Activated T-cell treated with anti-CD3 and anti-CD28 coated beads for 24 hours (primary cell): ENCODE measurements at places on chromosomes 7 and 10.

DNA sequence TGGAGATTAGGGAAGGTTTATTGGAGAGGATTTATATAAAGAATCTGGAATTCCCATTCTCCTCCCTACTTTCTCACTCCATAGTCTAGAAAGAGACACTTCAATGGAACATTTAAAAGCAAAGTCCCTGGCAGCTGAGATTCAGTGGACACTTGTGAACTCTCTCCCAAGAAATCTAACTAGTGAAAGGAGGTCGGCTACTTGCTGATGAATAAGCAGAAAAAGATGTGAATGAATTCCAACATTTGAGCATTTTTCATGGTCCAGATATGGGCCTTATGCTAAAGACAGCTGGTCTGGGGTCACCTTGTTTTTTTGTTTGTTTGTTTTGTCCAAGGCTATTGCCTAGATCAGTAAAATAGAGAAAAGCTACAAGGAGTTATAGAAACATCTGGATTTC is 141.1 kb upstream of the LRRTM3 start:
- no peak for DNase-seq

DNA sequence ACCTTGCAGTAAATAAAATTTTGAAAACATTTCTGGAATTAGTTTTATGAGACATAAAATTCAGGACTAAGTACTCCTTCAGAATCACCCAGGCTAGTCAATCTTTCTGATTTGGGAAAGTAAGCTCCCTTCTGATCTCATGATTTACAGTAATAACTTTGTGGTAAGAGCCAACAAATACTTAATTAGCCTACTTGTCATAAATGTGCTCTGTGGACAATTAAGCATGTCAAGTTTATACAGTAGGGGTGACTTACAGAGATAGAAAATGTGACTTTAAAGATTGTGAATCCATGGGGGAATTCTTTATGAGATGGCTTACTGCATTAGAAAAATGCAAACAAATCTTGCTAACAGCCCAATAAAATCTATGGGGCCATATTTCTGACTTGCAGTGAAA is 616.9 kb upstream of the GHITM start:
- no peak for DNase-seq

DNA sequence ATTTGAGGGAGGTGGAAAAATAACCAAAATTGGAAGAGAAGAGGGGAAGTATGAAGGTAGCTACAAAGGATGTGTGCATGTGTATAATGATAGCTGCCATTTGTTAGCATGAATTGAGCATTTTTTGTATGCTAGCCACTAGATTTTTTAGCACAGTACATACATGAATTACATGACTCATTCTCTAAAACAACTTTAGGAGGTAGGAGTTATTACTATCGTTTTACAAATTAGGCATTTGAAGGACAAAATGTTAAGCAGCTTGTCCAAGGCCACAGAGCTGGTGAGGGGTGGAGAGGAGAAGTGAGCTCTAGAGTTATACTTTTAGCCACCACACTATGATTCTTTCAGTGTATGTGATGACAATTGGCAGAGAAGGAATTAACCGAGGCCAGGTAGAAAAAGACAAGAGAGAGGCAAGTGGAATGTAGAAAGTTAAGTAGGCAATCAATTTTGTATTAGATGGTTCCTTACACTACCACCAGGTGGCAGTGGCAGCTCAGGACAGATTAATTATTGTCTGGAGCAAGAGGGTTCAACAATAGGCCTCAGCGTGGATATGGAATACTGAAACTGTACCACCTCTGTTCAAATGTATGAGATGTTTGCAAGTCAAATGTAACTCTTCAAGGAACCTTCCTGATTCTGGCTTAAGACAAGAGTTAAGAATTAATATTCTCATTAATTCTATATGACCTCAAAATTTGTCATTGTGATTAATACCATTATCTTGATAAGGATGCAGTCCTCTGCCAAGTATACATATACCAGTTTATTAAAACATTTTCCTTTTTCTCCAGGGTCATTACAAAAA is 128.0 kb downstream of the MBL2 start:
- no peak for DNase-seq

DNA sequence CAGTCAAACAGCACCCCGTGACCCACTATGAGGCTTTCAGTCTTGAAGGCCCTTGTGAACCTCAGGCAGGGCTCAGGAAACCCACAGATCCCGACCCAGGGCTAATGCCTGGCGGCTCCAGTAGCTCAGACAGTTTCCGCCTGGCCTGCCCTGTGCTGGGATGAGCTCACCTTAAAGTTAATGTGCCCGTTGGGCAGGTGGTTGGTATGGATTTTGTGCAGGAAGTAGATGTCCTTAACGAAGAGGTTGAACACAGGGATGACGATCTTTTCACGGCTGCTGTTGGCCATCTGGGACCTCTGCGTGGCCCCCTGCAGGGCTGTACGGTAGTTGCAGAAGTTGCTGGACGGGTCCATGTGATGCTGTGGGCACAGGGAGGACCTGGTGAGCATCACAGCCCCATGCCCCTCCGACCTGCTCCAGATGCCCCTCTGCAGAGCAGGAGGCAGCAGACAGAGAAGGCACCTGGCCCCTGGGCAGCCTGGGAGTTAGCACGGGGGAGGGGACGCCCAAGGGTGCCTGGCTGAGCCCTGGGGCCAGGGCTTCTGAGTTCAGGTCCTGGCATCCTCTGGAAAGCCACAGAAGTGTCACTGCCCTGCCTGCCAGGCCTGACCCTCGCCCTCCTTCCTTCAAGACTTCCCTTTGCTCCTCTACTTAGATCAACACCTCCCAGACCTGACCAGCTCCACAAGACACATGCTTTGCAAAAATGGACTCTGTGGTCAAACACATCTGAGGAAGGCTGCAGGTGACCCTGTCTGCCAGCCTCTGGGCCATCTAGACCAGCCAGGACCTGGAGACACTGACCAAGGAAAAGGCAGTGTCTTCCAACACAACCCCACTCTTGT is 59.8 kb downstream of the CSGALNACT2 start:
- DNase-seq: no peak

DNA sequence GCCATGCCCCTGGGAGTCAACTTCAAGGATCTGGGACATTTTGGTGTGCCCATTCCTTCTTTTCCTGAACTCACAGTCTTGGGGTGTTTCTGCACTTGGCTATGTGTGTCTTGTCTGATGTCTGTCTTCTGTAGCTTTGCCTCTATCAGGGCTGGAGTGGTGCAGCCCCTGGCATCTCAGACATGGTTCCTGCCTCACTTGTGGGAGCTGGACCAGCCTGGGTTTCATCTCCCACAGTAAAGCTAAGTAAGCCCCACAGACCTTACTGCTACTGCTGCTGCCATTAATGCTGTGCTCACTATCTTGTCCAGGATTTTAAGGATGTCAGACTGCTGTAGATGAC is 59.0 kb downstream of the ADCYAP1R1 start:
- no peak for DNase-seq

DNA sequence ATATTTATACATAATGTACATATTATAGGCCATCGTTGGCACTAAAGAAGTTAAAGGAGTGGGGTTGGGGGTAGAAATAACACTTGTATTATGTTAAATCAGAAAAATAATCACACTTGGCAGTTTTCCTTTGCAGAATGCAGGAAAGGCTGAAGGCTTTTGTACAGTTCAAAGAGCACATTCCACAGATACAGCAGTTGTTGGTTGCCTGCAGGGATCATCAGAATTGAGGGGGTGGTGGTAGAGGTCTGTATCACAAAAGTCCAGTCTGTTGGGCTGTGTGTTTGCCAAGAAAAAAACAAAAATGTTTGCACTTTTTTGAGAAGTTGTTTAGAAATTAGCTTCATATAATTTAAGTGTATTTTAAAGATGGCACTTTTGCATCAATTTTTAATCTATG is 231.8 kb upstream of the FOXP2 start:
- DNase-seq: no peak

DNA sequence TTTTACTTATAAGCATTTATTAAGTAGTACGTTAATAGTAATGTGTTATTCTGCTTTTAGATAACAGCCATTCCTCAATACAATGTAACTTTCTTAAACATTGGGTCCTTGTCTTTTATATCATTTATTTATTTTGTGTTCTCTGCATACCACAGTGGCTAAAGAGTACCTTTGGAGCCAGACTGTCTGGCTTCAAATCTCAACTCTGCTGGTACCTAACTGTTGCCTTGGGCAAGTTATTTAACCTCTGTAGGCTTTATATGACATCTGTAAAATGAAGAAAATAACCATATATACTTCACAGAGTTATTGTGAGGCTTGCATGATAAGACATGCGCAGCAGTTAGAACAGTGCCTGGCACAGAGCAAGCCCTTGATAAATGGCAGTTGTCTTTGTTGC is 397.6 kb downstream of the MDFIC start:
- no peak for DNase-seq

DNA sequence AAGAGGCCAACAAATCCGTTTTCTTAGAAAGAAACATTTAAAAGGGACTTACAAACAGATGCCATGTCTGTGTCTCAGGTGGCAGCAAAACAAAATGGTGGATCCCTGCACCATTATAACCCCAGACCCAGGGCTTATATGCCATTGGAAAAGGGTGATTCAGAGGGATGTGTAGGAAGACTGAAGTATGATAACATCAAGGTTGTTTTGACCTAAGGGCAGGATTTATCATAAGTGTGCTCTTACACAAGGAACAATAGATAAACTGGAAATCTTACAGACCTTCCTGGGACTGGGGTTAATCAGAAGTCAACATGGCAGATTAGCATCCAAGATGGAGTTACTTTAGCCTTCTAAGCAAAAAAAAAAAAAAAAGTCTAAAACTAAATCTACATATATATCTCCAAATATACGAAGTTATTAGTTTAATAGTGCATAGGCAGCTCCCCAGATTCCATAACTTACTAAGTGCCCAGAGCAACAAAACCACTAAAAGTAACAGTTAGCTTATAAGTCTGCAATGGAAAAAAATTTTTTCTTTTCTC is 34.3 kb upstream of the WNT16 start:
- no peak for DNase-seq
